CD4-positive, alpha-beta T cell treated with Interleukin-2 at 100 ng/mL for 4 hours (primary cell): ENCODE measurements at places on chromosomes 13 and 19.
A peak's percentile ranks its signal among the peaks of the same experiment; 100 is the strongest.

GRCh38 chr19:51082611-51083010, at the start of gene KLK14:
TSS of gene KLK14 (minus strand) at chr19:51082887. CDS start at chr19:51082614, 273 bp downstream.
- DNase-seq: no peak

GRCh38 chr13:37338726-37339385, 233.4 kb upstream of the CSNK1A1L start:
- no peak for DNase-seq

DNA sequence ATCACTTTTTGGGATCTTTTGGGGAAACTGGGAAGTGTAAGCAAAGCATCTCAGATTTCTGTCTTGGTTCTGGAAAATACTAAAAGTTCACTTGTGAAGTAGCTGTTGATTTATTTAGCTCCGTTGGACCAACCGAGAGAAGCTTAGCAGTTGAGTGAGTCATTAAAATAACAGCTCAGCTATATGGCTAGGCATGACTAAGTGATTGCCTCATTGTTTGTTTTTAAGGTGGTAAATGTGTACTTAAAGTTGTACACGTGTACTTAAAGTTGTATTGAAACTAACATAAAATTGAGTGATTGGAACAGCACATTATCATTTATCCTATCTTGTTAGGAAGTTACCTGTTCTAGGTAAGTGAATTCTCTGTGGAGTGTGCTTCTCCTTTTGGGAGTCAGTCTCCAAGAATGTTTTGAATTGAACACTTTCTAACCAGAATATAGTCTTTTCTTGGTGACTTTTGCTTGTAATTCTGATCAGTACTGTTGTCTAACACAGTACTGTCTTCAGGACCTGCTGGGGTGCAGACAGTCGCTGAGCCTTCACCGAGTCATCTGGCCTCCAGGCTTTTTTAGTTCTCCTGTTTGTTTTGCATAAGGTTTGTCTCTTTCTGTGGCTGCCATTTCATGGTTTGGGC, 2.9 kb upstream of the DCUN1D2 start:
- DNase-seq: peak; percentile 57

GRCh38 chr19:2059422-2060201, 8.6 kb upstream of the MKNK2 start:
- DNase-seq: no peak

DNA sequence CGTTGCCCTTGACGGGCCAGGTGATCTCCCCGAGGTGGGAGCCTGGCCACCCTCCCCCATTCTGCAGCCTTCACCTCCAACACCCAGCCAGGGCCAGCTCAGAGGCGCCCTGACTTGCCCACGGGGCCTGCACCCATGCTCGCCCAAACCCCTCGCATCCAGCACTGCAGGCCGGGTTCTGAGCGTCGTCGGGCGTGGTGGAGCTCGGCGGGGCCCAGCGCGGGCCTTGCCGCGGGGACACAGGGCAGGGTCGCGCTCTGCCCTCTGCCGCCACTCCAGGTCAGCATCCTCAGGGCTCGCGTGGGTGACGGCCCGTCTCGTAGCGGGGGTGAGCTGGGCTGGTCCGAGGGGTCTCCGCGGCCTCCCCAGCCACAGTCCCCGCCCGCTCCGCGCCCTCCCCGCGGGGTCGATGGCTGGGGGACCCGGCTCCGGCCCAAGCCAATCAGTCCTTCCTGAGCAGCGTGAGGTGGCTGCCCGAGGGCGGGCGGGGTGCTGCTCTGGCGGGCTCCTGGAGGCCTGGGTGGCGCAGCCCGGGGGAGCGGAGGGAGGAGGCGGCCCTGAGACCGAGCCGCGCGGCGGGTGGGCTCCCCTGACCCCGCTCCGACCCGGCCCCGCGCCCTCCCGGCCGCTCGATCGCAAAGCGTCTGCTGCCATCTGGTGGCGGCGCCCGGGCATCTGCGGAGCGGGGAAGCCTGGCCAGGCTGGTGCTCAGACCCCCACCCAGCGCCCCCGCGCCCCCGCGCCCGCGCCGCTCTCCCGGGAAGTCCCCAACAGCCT, 61.4 kb downstream of the CCNE1 start:
- DNase-seq: peak; percentile 63

GRCh38 chr13:60944016-60944415, 471.6 kb downstream of the PCDH20 start:
- DNase-seq: no peak

- no peak for DNase-seq
These were observed at the start of gene WTIP for GRCh38 chr19:34480971-34481841. TSS of gene WTIP (plus strand) at chr19:34481758. CDS start at chr19:34481975, 217 bp downstream.

- no peak for DNase-seq
These were observed 5.5 kb downstream of the NR2F6 start for GRCh38 chr19:17240062-17240752.

DNA sequence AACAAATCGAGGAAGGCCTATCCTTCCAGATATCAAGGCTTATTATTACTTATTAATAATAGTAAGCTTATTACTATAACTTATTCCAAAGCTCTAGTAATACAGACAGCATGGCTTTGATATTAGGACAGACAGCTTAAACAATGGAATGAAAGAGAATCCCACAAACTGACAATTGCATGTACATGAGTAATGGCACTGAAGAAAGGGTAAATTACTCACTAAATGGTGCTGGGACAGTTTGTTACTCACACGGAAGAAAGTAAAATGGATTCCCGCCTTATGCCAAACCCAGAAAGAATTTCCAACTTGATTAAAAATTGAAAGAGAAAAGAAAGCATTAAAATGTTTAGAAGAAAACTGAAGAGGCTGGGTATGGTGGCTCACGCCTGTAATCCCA, 60.3 kb downstream of the MIPEP start:
- no peak for DNase-seq

- DNase-seq: peak; percentile 69
These were observed 785 bp upstream of the USF2 start for GRCh38 chr19:35267818-35268535.

- DNase-seq: no peak
These were observed 76.5 kb upstream of the FRY start for GRCh38 chr13:31955101-31955500.

DNA sequence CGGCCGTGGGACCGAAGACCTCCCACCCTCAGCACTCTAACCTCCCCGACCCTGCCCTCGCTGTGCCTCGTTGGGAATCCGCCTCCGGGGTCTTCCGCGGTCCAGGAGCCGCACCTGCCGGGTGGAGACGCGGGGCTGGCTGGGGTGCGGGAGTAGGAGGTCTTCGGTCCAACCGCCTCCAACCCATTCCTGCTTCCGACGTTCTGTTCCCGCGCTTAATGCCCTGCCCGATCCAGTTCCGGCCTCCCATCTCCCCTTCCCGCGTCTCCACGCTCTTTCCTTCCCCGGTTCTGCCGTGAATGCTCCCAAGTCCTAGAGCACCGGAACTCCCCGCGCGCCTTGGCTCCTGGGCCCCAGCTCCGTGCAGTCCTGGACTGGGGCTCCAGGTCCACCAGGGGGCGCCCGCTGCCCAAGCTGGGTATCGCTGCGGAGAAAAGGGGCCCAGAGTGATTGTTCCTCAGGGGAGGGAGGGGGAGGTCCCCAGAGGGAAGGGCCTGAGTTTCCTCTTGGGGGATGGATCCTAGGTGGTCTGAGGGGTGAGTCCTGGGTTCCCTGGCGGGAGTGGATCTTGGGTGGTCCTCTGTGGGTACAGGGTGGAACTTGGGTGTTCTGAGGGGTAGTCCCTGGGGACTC, 14.1 kb upstream of the TNFSF9 start:
- peak; percentile 90 for DNase-seq

DNA sequence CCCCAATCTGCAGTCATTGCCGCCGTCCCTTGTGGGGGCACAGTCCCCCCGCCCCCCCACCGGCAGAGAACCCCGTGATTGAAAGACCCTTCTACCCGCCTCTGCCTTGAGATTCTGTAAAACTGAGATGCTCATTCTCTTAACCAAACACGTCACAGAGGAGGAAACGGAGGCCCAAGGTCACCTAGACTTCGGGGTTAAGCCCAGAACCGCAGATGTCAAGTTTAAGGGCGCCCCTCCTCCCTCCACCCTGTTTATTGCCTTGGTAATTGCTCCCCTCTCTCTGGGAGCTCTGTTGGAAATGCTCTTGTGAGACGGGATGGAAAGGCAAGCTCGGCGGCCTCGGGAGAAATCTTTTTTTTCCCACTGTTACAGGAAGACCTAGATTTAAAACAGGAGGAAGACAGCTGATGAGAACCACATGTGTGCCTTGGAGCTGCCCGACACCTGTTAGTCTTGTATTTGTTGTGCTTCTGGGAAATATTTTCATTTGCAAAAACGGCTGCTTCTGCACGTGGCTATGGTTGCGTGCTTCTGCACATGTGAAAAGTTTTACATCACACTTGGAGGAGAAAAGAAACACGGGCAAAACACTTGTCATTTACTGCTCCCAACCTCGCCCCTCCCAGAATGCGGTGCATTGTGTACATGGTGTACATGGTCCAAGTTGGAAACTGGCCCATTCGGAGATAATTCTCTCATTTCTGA, 1.1 kb upstream of the MED26 start:
- DNase-seq: no peak

DNA sequence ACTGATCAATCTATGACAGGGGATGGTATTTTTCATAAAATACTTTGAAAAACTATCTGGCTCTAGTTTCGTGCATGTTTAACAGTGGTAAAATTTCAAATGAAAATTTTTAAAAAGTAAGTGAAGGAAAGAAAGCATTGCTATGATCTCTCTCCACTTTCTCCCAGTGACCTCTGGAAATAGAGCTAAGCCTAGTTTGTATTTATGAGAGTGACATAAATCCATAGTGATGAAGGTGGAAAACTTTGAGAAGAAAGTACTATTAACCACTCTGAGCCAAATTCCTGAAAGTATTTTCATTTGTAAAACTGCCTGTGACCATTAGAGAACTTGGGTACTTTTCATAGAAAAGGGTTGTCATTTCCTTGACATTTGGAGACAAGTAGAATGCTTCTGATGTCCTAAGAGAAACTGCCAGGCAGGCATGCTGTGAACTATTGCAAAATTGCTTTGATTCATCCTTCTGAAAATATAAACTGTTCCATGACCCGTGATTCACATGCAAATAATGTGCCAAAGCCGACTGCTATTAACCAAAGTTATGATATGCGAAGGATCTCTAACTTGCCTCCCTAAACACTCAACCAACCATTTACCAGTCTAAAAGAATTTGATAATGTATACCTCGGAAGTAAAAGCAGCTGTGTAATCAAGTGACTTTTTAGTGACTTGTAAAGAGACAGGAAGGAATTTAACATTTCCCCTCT, 133.2 kb downstream of the VWA8 start:
- DNase-seq: no peak

DNA sequence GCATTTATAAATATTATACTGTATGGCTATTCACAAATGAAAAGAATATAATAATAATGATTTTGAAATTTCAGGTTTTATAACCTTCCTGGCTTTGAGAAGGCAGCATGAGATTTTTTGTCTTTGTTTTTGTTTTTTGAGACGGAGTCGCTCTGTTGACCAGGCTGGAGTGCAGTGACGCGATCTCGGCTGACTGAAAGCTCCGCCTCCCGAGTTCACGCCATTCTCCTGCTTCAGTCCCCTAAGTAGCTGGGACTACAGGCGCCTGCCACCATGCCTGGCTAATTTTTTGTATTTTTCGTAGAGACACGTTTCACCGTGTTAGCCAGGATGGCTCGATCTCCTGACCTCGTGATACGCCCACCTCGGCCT, 64.1 kb downstream of the ZNF429 start:
- DNase-seq: peak; percentile 69

DNA sequence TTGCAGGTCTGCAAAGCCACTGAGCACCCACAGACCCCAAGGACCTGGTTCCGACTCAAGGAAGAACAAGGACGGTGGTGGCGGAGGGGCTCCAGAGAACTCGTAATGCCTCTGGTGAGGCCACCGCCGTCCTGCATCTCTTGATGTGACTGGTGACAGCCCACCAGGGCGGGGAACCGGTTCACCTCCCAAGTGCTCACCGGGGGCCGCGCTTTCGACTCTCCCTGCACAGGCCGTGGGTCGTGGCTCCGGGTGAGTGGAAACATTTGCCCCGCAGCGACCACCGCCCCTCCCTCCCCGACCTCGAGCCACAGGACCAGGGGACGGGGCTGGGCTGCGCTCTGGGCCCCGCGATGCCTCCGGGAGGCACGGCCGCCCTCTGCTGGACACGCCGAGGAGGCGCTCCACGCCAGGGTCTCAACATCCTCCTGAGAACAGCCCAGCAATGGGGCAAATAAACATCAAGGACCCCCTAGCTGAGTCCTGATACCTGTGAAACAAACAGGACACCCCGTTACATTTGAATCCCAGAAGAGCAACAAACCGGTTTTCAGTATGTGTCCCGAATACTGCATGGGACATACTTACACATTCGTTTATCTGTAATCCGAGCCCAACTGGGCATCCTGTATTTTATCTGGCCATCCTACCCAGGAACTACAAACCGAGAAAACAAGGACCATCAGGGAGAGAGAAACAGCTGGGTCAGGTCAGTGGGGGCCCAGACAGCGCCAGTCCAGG, 3.9 kb upstream of the PLPP2 start:
- DNase-seq: peak; percentile 17

DNA sequence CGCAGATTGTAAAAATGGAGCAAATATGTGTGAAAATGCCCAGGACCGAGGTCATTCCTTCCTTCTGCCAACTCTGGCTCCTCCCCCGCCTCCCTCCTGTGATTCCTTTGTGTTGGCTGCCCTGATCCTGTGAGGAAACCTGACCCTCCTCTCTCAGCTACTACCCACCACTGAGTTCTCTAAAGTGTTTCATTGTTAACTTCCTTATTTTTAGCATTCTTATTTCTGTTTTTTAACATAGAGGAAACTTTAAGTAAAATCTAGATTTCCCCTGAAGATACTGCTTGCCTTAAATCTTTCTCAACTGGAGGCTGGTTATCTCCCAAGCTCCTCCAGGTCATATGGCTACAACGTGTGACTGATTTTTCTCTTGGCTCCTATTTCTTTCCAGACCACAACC, 21.7 kb upstream of the FBXL3 start:
- no peak for DNase-seq

DNA sequence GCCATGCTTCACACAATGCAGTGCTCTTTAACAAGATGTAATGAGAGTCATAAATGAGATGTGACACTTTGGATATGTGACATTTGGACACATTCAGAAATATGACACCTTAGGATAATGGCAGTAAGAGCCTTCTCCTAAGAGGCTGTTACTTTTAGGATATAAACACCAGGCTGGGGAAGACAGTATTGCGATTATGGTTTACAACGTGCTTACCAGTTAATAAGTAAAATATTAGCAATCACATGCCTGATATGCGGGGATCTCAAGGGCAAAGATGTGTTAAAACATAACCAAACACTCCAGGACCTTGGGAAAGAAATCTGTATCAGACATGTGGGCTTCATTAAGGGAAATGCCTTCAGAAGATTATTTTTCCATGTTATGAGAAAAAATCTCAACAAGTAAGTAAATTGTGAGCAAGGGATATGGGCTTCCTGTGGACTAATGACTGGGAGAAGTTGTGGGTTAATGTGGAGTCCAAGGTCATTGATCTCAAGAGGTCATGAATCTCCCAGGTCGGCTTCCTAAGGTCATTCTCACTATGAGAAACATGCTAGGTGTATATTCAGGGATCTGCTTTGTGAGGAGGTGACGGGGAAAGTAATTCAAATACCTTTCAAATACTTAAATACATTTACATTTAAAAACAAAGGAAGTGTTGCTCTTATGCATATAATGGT, 105.3 kb downstream of the STARD13 start:
- no peak for DNase-seq
